Right lobe of liver (tissue), 6 donors: ENCODE measurements at places on chromosomes 3 and 15. TPM values are rescaled to one million over a fixed set of nuclear protein-coding genes. Genes with fewer than 3 reads are reported as not detected.

The IQCH gene
- 1.8 TPM for total RNA-seq

The TRH gene
- total RNA-seq, result not detected

The LDHAL6B gene
- not detected for total RNA-seq

- no peak for DNase-seq
- no peak overlapping the region for H3K27ac ChIP-seq
- no peaks in the 10 kb centered on the region for H3K27me3 ChIP-seq
- peaks cover 21% of the 10 kb centered on the region for H3K36me3 ChIP-seq
- H3K4me3 ChIP-seq, result no peak overlapping the region
Observed at GRCh38 chr15:22891426-22892210, 53.2 kb downstream of the NIPA2 start.

The MORF4L1 gene
- total RNA-seq, result 93.1 TPM
